ENCODE measurements at places on chromosomes 16 and 17.
A peak's percentile ranks its signal among the peaks of the same experiment; 100 is the strongest.

- no peak for DNase-seq
These were observed 4.2 kb upstream of the GPRC5B start for GRCh38 chr16:19888834-19889233.

DNA sequence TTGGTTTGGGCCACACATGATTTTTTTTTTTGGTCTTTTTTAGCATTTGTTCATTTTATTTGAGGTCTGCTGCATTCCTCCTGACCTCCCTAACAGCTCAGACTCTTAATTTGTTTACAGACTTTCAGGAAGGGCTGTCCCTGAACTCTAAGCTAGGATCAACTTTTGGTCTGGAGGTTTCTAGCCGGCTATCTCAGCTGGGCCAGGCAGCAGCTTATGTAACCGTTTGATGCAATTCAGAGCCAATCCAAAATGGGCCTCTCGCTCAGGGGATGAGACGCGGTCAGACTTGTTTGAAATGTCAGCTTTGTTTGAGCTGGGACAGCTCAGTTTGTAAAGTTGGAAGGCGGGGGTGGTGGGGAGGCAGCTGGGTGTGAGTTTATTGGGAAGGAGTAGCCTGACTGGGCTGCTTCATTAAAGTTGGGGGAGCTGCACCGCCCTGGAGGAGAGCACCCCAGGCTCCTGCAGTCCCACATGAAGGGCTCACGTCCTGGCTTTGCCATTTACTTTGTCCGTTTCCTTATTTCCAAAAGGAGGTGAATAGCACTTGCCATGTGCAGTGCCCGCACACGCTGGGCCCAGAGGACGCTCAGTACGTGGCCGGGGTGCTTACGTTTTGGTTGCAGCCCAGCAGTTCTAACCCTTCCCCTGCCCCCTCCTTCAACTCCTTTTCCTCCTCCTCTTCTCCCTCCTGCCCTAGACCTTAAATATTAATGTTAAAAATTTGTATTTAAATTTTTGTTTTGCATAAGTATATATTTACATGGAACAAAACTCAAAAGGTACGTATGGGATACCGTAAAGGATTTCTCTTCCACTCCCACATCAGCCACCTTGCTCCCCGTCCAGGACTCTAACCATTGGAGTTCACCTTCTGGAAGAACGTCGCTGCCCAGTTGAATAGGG is 121.2 kb downstream of the SNX29 start:
- DNase-seq = no peak

DNA sequence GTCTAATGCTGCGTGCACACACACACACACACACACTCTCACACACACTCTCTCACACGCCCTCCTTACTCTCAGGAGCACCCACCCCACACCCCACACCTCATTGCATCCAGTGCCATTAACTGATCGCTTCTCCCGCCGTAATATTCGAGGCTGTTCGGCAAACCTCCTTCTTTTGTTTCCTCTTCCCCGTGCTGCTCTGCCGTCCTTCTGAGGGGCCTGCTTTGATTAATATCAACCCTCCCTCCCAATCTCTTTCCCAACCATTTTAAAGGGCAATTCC is 156.2 kb upstream of the TNRC6C start:
- DNase-seq = no peak

DNA sequence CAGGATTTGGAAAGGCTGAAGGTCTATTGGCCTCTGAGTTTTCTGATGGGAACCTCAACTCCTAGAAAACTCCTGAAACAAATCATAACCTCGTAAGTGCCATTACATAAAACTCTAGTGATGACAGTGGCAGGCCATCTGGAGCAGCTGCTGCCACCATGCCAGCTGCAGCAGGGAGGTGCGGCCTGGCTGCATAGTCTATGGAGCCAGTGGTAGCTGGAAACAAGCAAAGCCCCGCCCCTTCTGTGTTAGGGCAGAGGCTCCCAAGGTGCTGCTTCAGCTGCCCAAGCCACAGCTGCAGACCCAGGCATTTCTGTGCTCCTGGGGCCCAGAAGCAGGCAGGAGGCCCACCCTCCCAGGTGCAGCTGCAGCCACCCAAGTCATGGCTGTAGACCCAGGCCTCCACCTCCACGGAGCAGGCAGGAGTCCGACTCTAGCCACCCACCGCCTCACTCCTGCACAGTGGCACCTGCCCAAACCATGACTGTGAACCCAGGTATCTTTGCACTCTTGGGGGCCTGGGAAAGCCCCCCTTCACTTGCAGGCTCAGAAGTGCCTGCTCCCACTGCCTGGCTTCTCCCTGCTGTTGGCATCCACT is 254.1 kb upstream of the KCNJ16 start:
- DNase-seq = no peak

GRCh38 chr17:78381601-78382232 is 3.3 kb downstream of the PGS1 start:
- DNase-seq = peak; percentile 74

DNA sequence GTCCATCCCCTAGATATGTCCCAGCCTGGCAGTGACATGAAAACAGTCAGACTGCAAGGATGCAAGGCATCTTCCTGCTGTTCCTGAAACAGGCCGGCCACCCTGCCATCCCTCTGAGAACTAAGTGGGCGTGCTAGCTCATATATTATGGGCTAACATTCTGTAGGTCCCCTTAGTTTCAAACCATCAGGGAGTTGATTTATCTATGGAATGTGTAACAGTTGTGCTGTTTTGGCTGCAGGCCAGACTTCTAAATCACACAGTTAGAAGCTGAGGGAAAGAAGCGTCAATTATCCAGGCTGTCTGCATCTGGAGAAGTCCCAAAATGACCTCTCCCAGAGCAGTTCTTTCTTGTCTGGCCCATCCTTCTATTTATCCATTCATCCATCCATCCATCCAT is 102.7 kb upstream of the DNAH9 start:
- DNase-seq = no peak

- no peak for DNase-seq
These were observed 124.5 kb upstream of the MAF start for GRCh38 chr16:79725051-79725450.

DNA sequence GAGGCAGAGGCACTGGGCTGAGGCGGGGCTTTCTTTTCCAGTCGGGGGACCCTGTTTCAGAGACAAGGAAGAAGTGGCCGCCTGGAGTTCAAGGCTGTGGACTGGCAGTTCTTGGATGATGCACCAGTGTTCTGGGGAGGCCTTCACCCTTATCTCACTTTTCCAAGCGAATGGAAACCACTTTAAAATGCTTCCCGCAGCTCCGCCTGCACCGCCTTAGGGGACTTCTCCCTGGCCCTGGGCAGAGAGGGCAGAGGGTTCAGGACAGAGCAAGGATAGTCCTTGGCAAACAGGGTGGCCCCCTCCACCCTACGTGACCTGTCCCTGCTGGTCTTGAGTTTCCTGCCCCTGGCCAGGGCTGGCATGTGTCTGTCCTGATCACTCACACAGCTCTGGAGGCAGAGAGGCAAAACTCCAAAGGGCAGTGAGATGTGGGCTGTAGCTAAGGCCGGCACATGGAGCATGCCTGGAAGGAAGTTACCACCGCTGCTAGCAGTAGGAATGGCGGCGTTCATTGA is 20.6 kb downstream of the RTN4RL1 start:
- no peak for DNase-seq

DNA sequence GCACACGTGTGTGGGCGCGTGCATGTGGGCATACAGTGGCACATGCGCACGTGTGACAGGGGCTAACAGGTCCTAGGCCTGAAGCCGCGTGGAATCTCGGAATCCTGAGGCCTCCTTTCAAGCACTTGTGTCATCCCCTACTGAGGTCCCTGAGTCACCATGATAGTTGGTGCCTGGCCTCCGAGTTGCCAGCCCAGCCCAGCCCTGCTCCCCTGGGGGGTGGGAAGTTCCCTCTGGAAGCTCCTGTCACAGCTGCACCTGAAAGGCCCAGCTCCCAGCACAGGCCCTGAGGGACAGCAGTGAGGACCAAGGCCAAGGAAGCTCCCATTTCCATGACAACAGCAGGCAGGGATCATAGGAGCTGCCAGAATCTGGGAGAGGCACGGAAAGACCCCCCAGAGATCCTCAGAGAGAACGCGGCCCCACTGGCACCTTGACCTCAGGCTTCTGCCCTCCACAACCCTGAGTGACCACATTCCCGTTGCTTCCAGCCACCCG is 35.4 kb upstream of the ENPP7 start:
- DNase-seq = no peak

DNA sequence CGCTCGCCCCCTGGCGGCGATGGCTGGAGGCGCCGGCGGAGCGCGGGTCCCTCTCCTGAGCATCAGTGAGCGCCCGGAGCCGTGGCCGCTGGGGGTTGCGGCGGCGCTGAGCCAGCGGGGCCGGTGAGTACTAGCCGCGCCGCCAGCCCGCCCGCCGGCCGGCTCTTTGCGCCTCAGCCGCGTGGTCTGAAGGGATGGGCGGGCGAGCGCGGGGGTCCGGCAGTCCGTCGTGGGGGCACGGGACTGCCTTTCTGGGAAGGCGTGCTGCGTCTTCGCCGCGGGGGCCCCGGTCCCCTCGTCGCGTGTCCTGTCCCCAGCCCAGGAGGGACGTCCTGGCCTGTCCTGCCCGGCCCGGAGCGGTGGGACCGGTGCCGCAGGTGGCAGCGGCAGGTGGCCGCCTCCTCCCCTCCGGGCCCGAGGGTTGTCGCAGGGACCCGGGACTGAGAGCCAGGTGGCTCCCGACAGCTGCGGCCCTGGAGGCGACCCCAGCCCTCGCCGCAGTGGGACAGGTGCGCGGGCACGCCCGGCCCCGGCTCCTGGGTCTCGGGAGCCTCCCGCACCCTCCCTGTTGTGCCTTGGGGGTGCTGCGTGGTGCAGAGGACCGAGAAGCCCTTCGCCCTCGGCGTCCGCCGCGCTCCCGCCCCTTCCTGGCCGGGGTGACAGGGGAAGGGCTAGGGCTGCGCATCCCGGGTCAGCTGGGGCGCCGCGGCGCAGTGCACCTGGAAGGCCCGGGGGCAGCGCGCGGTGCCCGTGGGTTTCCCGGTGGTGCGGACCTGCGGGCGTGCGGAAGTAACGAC is at the start of gene SPECC1:
Gene SPECC1 (plus strand): TSS at position 58 of the 797 bp plus-strand sequence. CDS start 87,293 bp downstream, outside the sequence.
- peak; percentile 89 for DNase-seq

DNA sequence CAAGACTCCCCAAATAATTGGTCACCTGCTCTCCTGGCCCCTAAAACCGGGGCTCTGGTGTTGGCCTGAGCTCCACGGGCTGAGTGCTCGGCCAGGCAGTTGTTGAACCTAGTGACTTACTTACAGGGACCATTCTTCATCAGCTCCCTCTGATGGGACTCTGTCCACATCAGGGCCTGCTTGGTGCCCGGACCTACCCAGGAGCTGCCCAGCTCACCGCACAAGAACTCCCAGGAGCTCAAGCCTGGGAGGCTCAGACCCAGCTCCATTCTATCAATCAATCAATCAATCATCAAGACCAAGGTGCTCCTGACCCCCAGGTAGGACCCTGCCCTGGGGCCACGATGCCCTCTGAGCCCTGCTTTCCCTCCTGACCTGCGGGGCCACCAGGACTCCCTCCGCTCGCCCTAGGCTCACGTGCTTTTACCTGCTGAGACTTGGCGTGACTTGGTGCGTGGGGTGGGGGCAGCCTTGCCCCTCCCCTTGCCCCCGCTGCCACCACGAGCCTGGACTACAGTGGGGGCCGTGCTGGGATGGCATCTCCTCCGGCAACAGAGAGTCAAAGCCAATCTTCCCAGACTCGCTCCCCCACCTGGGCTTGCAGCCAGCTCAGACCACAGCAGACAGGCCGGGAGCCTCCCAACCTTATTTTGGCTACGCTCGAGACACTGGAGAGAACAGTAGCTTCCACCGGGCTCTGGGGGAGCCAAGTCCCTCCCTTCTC is 15.7 kb downstream of the IL34 start:
- DNase-seq = no peak

DNA sequence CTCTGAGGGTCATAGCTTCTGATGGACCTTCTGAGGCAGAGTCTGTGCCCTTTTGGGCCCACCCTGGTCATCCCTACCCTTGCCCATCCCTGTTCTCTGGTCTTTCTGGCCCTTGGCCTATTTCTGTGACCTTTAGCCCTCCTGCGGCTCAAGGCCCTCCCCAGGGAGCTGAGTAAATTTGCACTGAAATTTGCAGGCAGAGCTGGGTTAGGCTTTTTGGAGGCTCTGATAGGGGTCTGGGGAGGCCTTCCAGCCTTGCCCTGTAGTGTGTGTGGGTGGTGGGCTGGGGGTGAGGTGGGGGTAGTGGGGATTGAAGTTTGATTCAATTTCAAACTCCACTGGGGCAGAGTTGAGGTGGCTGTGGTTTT is 17.8 kb downstream of the RARA start:
- no peak for DNase-seq

GRCh38 chr17:61451538-61452300 is 503 bp upstream of the TBX4 start:
- no peak for DNase-seq

DNA sequence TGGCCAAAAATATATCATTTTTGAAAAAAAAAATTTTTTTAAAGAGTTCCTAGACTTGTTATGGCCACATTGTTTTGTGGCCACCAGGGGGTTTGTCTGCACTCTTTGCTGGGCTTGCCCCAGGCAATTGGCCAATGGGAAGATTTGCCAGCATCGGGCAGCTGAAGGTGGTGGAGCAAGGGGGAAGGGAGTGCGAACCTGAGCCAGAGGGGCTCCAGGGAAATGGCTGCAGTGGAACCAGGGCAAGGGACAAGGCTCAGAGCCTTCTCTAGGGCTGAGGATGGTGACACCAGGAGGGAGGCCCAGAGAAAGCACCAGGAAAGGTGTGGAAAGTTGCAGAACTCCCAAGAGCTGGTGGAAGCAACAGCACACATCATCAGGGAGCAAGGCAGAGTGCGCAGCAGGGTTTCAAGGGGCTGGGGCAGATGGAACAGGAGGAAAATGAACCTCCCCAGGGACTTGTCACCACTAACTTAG is 15.5 kb upstream of the CMIP start:
- DNase-seq = peak; percentile 40

GRCh38 chr17:36592316-36592715 is 637 bp downstream of the DHRS11 start:
- DNase-seq = no peak

DNA sequence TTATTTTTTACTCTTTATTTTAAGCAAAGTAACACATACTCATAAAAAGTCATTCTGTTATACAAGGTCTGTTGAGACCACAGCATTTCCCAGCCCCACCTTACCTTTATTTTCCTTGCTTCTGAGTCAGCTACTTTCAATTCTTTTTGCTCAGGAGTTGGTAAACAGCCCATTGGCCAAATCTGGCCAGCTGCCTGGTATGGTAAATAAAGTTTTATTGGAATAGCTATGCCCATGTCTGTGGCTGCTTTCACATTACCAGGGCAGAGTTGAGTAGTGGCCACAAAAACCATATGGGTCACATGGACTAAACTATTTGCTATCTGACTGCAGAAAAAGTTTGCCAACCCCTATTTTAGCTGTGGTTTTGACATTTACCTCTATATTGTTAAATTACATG is 3.4 kb upstream of the NSRP1 start:
- DNase-seq = no peak

DNA sequence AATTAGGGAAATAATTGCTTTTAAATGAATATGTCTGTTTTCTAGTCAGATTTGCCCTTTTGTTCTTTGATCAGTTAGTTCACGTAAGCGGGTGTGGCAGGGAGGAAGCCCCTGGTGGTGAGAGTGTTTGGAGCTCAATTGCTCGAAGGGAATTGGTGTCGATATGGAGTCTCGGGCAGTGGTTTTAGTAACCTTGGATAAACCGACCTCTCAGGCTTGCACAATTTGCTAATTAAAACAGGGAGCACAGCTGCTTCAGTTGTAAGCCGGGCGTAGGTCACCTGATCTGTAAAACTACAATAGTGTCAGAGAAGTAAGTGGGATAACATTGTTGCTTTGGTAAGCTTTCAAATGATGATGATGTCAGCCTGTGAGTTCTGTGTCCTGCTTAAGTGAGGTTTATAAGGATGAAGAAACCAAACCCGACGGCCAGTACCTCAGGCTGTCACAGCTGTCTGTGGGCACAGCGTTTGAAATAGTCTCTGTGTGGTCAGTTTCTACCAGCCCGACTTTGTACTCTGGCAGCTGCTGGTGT is 2.9 kb downstream of the ZNF750 start:
- no peak for DNase-seq

GRCh38 chr17:19707728-19708221 is 8.6 kb downstream of the SLC47A2 start:
- no peak for DNase-seq
